ENCODE measurements at places on chromosomes 5 and 9.

DNA sequence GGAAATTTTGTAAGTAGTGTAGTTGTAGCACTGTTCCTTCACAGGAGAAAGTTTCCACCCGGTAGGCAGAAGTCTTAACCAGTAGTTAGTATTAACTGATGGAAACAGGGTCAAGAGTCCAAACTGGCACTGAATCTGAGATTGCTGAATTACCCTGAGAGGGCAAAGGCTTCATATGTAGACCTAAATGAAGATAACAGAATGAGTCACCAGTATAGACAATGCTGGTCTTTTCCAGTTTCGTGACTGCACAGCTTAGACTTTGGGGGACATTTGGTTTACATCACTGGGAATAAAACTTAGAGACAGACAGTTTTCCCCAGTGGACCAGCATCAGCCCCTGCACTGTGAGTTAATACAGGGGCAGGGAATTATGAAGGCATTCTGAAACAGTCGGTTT is 60.5 kb downstream of the PCSK5 start:
- no peak for DNase-seq

GRCh38 chr5:164475339-164475977 is 970.0 kb downstream of the MAT2B start:
- peak; percentile 32 for DNase-seq

DNA sequence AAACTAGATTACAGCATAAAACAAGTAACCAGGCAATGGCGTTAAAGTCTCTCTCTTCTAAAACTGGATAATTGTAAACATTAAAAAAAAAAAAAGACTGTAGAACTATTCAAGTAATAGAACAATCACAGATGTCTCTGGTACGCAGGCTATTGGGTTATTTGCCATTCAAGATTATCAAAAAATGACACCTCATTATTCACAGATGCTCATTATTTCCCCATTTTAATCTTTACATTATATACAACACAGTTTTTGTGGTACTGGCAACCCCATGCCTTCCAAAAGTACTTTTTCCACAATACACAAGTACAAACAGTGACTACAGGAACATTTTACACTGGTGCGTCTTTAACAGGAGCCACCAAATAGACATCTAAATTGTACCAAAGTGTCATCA is 109.4 kb downstream of the ZNF608 start:
- no peak for DNase-seq

DNA sequence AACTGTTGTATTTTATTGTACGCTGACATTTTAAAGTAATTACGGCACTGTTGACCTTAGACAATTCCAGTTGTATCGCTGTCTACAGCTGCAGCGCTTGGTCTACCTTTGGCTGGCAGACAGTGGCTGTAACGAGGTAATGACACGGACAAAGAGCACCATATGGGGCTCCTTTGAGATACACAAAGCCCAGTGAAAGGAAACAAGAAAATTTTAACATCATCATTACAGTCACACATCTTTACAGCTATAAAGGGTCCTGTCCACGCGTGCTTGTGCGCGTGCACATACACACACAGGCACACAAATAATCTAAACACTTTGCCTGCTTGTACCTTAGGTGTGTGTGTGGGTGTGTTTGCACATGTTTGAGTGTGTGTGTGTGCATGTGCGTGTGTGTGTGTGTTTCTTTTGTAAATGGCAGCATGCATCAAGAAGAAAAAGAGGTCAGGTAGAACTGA is 946.0 kb downstream of the NR2F1-AS1 start:
- DNase-seq = no peak

DNA sequence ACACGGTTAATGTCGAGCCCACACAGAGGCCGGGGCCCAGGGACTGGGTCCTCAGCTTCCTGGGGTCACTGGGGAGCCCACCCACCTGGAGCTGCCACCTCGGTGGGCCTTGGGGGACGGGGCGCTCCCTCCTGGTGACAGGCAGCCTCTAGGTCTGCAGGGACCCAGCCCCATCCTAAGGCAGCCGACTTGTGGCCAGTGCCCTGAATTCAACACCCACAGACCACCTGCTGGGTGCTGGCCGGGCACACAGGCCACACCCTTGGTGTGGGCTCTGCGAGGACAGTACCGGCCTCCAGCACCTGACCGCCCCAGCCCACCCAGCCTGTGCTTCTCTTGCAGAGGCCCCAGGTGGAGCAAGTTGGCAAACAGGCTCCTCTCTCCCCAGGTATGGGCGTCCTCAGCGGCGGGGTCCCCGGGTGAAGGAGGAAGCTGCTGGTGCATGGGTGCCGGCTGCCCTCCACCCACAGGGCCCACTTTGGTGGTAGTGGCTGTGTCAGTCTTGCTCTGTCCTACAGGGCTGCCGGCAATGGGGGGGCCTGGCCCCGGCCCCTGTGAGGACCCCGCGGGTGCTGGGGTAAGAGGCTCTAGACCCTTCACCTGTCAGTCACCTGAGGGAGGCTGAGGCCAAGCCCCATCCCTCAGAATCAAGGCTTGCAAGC is 8.3 kb downstream of the ENTPD8 start:
- DNase-seq = no peak

- no peak for DNase-seq
Observed at GRCh38 chr5:157543825-157544622, 31.6 kb downstream of the ADAM19 start.

- DNase-seq = no peak
Observed at GRCh38 chr5:2836133-2836532, 84.7 kb upstream of the IRX2 start.

GRCh38 chr9:81387360-81388106 is 301.8 kb downstream of the TLE1 start:
- no peak for DNase-seq

- DNase-seq = peak; percentile 56
Observed at GRCh38 chr5:60945813-60946187, 795 bp downstream of the NDUFAF2 start.

DNA sequence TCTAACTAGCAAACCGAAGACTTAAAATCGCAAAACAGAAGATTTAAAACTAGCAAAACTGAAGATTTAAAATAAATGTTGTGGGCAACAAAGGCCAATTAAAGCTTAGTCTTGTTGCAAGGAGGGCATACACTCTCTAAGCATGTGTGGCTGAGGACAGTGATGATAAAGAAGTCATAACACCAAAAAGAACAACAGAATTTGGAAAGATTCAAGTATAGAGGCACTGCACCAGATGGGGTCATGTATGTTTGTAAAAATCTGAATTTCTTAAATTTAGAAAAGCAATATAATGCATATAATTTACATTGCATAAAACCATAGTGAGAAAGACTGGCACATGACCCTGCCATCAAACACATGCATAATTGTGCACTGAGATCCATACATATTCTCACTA is 743.8 kb downstream of the TAF11L14 start:
- DNase-seq = no peak

DNA sequence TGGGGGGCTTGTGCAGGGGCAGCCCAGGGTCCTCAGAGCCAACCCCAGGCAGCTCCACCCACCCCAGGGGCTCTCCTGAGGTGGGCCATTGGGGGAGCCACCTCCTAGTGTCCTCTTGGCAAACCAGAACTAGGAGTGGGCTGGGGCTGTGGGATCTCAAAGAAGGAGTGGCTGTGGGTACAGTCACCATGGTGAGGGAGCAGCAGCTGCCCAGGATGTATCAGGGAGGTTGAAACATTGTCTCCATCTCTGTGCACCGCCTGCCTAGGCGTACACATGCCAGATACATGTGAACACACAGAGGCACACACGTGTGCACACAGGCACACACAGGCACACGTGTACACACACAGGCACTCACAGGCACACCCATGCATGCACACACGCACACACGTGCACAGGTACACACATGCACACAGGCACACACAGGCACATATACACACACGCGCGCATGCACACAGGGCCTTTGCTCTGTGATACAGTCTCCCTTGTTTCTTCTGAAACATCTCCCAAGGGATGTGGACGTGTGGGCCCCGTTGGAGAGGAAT is 10.7 kb downstream of the LCN12 start:
- peak; percentile 59 for DNase-seq

- no peak for DNase-seq
Observed at GRCh38 chr5:134508521-134509195, 16.8 kb upstream of the JADE2 start.

DNA sequence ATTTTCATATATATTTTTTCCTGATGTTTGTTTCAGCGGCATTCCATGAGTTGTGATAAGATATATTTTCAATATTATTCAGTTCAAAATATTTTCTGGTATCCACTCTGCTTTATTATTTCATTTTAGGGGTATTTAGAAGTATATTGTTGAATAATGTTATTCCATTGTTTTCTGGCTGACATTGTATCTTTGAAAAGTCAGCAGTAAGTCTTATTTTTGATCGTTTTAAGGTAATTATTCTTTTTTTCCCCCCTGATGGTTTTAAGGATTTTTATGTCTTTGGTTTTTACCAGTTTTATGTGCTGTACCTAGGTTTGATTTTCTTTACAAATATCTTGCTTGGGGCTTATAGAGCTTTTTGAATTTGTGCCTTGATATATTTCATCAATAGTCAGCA is 6.6 kb upstream of the GLRA1 start:
- no peak for DNase-seq

DNA sequence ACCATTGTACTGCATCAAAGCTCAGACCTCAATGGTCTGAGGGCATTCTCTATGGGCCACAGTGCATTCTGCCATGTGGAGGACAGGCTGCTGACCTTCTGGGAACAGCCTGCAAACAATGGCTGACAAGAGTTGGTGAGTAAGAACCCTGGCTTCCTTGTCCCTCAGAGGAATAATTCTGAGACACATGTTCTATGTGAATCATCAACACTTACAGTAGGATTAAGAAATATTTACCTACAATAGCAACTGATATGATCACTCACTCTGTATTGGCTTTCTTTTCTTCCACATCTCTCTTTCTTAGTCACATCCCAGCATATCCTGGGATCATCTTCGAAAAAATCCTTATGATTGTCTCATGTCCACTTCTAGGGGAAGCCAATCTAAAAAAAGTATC is 306.5 kb upstream of the ITGA1 start:
- no peak for DNase-seq

GRCh38 chr9:137352511-137353222 is 50.6 kb upstream of the NRARP start:
- peak; percentile 5 for DNase-seq

- DNase-seq = peak; percentile 49
Observed at GRCh38 chr9:98118640-98119601, at the start of gene TRIM14. TSS of gene TRIM14 (minus strand) at chr9:98119222. CDS start at chr9:98119188, 34 bp downstream.

Data from myocyte (in vitro differentiated cells).